Foreskin melanocyte (primary cell): ENCODE measurements at places on chromosomes 12 and 14.

DNA sequence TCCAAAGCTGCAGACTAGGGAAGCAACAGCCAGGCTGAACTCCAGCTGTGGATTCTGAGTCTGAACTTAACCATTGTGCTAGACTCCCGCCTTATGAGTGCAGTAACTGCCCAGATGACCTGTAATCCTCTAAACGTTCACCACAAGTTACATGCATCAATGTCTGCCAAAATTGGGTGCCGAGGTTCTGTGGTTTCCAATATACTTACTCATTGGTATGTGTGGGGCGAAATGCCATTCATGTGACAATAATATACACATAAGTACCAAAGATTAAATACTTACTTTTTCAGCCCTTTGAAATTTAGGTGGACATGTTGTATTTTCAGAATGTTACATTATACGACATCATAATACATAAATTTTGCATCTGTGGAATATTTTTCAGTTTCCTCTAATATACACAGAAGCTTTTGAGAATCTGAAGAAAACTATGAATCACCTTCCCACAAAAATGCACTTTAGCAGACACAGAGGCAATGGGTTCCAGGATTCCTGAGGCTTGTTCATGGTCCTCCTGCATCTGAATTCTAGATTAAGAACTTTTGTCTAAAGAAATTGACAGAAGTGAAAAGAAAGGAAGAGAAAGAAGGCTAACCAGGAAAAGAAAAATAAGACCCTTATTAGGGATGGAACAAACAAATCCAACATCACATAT lies 31.7 kb downstream of the GRIP1 start:
- DNase-seq, result peak; percentile 45

DNA sequence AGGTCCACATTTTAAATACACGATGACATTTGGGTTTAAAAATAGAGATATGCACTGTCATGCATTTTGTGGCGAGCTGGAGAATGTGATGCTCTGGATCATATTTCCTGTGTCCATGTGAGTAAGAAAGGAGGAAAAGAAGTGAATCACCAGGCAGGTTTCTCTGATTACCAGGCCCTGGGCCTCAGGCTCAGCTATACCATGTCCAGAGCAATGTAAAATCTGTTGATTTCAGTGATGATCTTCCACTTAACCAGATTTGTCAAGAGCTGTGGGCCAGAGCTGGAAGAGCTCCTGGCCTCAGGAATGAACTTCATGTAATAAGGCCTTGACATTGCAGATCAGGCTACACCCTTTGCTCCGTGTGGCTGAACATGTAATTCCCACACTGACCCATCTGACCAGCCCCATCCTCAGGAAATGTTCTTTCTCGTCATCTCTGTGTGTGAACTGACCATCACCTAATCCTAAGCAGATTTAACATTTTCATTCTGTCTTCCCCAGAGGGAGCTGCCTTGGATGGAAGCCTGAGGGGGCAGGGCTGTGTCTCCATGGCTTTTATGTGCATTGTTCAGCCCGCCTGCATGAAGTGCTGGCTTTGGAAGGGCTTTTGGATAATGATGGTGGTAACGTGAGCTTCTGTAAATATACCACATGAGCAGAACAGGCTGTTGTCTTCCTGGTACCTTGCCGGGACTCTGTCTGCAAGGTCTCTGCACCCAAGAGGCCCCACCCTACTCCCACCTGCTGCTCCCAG lies 54.5 kb downstream of the CRACR2A start:
- peak; percentile 35 for DNase-seq

DNA sequence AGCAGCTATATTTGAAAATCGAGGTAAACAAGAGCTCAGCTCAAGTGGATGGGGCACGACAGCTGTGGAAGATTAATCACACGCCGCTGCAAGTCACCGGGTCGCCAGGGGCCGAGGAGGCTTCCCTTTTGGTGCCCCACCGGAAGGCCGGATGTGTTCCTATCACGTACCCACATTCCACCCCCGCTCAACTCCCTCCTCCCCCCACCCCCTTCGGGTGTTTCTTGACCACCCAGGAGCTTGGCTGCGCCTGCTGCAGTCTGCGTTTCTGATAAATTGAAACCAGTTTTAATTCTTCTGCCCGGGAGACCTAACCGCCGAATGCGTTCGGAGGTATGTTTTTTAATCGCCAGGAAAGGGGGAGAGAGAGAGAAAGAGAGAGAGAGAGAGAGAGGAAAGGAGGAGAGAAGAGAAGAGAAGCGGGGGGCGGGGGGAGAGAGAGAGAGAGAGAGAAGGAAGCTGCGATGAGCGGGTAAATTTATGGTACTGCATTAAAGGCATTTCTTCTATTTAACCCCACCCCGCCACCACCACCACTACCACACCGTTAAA lies 1.8 kb downstream of the SLC8A3 start:
- DNase-seq, result no peak

- DNase-seq, result no peak
These were observed 427.7 kb downstream of the FUT8 start for GRCh38 chr14:65840118-65840751.

DNA sequence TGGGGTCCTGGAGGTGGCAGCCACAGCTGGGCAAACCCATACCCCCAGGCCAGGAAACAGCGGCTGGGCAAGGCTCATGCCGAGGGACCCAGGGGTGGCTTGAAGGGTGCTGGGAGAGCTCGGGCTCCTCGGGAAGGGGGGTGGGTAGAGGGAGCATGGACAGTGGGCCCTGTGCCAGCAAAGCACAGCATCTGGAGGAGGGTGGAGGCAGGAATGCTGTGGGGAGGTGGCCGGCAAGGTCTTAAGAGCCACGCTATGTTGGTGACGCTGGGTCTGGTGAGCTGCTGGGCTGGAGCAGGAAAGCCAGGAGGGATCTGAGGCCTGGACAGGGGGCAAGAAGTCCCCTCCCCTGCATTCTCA lies 48.2 kb upstream of the DLK1 start:
- DNase-seq, result no peak

DNA sequence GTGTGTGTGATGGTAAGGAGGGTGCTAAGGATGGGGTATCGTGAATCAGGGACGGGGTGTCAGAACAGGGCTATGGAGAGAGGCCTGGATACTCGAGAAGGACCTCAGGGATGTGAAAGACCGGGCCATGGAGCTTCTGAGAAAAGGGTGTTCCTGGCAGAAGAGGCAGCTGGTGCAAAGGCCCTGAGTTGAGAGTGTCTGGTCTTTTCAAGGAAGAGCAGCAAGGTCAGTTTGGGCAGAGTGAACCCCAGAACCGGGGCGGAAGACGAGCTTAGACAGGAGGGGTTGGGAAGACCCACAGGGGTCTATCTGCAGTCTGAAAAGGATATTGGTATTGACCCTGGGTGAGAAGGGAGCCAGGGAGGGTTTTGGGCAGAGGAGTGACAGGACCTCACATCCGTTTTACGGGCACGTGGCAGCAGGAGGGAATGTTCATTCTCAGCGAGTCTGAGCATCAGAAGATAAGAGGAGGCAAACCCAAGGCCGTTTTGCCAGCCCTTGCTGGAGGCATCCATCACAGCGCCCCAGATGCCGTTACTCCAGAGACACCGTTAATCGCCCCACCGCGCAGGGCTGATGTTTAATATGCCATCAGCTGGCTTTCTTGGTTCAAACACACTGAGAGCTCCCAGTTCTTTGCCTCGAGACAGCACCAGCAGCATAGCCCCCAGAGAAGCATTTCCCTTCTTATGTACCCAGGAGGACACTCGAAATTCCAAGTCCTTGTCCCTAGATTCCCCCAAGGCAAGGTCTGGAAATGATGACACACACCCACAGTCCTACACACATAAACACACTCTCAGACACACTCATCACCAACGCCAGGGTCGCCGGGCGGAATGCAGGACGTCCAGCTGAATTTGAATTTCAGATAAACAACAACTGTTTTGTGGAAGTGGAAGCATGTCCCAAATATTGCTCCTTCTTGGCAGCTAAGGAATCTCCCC lies 41.4 kb upstream of the EML1 start:
- no peak for DNase-seq

DNA sequence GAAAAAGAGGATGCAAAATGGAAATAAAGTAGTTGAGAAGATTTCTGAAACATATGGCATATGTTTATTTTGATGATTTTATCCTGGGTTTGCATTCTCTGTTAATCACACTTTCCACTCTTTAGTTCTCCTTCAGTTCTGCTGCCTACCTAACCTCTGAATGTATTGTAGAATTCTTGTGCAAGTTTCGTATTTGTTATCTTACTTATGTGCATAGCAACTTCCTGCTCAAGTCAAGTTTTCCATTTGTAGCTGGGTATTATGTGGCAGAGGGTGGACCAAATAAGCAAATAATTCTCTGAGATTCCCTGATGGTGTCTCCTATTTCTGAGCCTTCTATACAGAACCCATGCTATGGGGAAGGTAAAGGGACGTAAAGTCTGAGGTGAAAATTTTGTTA lies 381.6 kb downstream of the FOXG1 start:
- DNase-seq, result no peak

GRCh38 chr14:61110316-61111082 lies 129.5 kb downstream of the SLC38A6 start:
- no peak for DNase-seq

DNA sequence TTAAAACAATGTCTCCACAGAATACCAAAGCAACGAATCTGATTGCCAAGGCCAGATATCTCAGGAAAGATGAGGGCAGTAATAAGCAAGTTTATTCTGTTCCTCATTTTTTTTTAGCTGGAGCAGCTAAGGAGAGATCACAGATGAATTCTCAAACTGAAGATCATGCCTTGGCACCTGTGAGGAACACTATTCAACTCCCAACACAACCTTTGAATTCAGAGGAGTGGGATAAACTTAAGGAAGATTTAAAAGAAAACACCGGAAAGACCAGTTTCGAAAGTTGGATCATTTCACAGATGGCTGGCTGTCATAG lies 994 bp downstream of the PRORP start:
- DNase-seq, result no peak

DNA sequence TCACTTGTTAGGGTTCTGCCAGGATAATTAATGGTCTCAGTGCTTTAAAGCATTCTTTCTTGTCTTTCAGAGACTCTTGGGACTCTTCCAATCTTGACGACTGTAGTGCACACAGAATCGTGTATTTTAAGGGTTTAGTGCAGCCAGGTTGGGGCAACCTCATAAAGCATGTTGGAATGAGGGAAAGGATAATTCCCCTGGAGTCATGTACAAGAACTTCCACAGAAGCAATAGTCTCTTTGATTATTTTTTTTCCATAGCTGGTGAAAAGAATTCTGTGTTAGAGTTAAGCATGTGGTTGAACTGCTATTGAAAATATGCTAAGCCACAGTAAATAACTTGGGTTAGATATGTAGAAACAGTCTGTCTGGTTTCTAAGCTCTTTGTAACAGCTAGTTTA lies 246.8 kb upstream of the DAAM1 start:
- peak; percentile 90 for DNase-seq

- DNase-seq, result no peak
These were observed 53.8 kb upstream of the CCDC175 start for GRCh38 chr14:59630288-59630963.

DNA sequence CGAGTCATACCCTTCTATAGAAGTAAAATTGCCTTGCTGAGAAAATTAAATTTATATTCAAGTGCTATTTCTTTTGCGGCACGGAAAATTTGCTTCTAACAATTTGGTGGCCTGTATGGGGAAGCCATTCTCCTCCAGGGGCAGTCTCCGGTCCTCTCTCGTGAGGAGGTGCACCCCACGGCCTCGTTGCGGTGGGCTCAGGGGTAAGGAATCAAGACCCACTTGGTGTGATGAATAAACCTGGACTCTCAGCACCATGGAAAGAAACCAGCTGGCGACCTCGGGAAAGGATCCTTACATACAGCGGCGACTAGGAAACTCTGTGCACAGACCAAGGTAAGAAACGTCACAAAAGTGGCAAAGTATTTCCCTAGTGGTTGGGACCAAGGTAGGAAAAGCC lies 252.9 kb downstream of the DPY19L2 start:
- DNase-seq, result no peak

GRCh38 chr14:100143523-100143922 lies 15.9 kb downstream of the DEGS2 start:
- no peak for DNase-seq

DNA sequence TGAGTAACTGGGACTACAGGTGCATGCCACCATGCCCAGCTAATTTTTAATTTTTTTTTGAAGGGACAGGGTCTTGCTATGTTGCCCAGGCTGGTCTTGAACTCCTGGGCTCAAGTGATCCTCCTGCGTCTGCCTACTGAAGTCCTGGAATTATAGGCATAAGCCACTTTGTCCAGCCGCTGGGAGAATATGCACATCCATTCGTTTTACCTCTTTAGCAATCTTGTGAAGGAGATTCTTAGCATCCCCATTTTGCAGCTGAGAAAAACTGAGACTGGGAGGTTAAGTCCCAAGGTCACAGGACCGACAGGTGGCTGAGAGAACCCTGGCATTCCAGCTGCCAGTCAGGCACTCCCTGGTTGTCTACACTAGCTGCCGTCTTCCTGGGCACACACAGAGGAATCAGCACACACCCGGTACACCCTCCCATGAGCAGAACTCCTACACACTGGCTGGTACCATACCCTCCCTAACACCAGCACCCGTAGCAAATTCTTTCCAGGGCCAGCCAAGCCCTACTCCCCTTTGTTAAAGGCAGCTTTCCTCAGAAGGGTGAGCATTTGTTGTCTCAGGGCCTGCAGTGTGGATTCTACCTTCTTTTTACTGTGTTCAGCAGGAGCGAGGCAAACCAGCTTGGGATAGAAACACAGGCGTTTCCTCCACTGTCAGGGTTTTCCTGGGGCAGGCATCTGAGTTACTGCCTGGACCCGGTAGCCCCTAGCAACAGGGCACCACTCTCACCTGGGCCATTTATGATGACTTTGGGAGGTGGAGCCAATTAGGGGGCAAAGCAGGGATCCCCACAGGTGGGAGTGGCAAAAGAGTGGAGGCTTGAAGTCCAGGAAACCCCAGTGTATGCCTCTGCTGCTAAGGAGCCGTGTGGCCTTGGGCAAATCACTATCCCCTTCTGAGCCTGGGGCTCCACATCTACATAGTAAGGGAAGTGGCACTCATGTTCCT lies 70.2 kb downstream of the IRF2BPL start:
- no peak for DNase-seq

- no peak for DNase-seq
These were observed 789.4 kb upstream of the TBX3 start for GRCh38 chr12:115473257-115473956.

DNA sequence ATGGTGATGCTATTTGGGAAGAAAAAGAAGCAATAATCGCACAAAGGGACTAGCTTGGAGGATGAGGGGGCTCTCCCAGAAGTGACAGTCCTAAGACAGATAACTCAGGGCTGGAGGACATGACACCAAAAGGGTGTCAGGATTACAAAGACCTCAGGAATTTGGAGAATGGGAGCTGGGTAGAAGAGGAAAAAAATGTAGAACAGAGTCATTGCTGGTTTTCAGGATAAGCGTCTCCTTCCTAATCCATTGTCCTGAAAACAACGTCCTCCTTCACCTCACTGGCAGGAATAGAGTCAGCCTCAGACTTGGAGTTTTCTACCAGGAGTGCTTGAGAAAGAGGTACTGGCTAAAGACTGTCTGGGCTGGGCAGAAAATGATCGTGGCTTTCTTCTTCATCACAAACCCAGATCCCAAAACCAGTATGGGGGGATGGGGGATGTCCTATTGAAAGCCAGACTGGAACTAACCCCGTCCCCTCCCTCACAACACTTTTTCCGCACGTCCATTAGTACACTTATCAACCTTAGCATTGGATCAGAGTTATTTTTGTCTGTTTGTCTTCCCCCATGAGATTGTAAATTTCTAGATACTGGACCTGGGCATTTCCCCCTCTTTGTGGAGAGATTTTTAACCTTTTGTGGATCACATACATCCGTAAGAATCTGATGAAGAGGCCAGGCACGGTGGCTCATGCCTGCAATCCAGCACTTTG lies 14.3 kb downstream of the B4GALNT3 start:
- DNase-seq, result no peak
